ENCODE measurements at places on chromosomes 11 and 22.

- DNase-seq: no peak
Measured at GRCh38 chr11:86034710-86035109, 34.2 kb downstream of the PICALM start.

- no peak for DNase-seq
Measured at GRCh38 chr22:50304528-50305392, 2.7 kb downstream of the PLXNB2 start.

- DNase-seq: peak; percentile 74
Measured at GRCh38 chr22:41780746-41781505, 19.6 kb upstream of the CCDC134 start.

DNA sequence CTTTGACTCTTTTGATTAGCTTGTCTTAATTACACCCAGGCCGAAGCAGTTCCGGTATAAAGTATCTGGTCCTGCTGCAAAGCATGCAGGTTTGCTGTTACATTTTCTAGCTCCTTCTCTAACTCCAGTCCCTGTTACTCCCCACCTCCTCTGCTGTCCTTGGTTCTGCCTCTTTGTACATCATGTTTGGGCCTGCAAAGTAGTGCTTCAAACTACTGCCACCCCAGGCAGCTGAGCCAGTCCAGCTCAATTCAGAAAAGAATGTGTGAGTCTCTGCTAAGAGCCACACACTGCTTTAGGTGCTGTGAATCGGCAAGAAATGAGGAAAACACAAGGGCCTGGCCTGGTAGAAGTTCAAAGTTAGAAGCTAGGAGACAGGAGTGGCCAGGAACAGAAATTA is 136.0 kb downstream of the SERGEF start:
- DNase-seq: no peak
